BE2C (cell line): ENCODE measurements at places on chromosomes 1 and 21.

- no peak for DNase-seq
These were observed 187.8 kb downstream of the LRRIQ3 start for GRCh38 chr1:74010206-74010605.

- no peak for DNase-seq
These were observed 26.8 kb upstream of the BEND5 start for GRCh38 chr1:48803474-48803873.

GRCh38 chr1:64517640-64518039, 47.7 kb downstream of the CACHD1 start:
- DNase-seq: no peak

DNA sequence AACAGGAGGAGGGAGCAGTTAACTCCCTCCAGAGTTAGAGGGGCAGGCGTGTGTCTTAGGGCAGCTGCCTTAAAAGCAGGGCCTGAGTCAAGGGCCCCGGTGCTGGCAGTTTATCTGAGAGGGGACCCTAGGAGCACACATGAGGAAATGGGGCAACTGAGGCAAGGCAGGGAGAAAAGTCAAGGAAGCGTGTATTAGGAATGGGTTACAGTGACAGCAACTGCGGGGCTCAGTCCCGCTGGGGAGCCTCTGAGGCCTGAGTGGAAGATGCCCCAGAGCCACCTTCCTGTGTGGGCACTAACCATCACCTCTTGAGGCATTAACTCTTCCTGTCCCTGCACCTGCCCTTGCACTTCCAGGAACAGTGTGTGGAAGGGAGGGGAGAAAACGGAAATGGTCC, 276.3 kb downstream of the MATN1 start:
- no peak for DNase-seq
